ENCODE measurements at places on chromosomes 3 and 15.

GRCh38 chr3:100600181-100601042 is 9.0 kb upstream of the ADGRG7 start:
- peak; percentile 5 for DNase-seq

DNA sequence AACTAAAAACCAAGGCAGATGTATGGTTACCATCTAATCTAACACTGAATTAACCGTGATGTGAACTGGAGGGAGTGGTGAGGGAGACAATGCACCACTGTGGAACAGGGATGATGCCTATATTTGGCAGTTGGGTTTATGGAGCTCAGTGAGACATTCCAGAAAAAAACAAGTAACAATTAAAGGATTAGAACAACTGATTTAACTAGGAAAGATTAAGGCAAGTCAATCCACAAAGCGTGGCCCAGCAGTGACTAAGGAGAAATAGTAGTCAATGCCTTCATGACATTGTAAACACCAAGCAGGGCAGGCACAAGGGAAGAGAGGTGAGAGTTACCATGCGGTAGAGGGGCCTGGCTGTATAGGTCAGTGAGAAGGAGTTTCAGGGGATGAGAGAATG is 38.1 kb downstream of the CHAC1 start:
- no peak for DNase-seq

- DNase-seq, result no peak
These were observed 11.4 kb downstream of the CRABP1 start for GRCh38 chr15:78351539-78351938.

DNA sequence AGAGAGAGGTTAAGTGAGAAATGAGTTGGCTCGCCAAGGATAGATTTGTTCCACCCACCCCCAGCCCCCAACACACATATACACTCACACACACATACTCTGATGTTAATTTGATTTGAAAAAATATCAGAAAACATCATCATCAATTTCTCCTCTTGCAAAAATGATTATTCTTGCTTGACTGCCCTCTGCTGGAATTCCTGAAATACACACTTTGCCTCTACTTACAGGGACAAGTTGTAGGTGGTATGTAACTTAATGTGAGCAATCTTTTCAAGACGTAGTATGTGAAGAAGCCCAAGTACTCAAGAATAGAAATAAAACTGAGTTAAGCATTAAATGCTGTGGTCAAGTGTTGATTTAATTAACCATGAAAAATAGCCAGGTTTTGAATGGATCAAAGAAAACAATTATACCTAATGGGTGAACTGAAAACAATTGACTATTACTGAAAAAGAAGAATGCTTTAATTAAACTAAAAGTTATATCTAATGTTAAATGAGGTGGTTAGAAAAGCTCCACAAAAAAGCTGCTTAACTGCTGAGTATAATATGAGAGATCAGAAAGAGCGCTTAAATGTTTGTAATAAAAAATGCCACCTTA is 46.6 kb upstream of the MDFIC2 start:
- no peak for DNase-seq

- no peak for DNase-seq
These were observed 14.3 kb downstream of the PLA2G4B start for GRCh38 chr15:41852736-41853590.
